ENCODE measurements at places on chromosomes 12 and 14. TPM values are rescaled to one million over a fixed set of nuclear protein-coding genes. Genes with fewer than 3 reads are reported as not detected.

The TOMM20L gene
- total RNA-seq, result not detected

- DNase-seq, result no peak
Measured at GRCh38 chr14:57533214-57533613, 39.6 kb upstream of the CCDC198 start.

DNA sequence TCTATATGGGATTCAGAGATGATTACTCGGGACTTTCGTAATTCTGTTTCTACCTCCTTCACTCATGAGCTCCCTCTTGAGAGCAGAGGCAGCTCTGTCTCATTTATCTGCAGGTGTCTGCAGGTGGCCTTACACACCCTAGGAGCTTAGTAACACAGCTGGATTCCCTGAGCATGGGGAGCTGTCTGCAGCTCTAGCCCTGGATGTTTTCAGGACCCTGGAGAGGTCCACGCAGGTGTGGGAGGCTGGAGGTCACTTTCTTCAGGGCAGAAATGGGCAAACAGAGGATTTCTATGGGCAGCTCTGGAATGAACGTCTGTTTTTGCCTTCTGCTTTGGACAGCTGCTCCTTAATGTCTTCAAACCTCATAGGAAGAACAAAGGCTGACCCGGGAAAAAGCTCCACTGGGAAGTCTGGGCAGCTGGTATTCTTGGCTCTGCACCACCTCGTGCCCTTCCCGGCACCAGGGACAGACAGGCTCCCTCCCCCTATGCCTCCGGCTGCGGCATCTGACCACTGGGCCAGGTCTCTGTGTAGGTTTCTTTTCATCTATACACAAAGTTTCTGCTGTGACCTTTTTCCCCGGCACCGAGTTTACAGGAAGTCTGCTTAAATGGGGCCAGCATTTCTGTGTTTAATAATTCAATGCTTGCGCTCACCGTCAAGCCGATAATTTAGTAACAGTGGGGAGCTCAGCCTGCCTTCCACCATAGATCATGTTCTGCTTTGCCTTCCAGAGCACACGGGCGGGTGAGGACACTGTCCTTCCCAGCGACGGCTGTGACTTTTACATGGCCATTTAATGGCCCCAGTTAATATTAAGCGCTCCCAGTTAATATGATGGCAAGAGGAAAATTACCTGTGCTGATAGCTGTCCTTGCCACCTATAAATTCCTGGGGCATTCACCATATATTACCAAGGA lies 320.2 kb upstream of the SFSWAP start:
- no peak for DNase-seq

DNA sequence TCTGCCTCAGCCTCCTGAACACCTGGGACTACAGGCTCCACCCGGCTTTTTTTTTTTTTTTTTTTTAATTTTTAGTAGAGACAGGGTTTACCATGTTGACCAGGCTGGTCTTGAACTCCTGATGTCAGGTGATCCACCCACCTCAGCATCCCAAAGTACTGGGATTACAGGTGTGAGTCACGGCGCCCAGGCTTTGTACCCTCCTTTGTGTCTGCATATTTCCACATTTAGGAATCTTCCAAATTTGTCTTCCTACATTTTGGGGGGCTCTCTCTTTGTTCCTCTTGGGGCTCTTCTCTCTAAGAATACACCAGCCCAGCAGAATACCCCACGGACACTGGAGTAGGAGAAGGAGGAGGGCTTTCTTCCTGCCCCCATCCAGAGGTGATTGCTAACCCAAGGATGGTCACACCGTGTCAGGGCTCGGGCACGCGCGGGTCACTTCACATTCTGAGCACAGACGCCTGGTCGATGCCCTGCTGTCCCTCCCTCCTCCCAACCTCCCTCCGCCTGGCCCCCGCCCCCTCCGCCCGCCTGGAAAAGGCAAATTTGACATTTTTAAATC lies 2.1 kb upstream of the DNAJC22 start:
- DNase-seq, result no peak

- no peak for DNase-seq
Measured at GRCh38 chr12:109592905-109593272, 19.3 kb downstream of the MVK start.

- no peak for DNase-seq
Measured at GRCh38 chr12:4107911-4108697, 165.5 kb upstream of the CCND2 start.

DNA sequence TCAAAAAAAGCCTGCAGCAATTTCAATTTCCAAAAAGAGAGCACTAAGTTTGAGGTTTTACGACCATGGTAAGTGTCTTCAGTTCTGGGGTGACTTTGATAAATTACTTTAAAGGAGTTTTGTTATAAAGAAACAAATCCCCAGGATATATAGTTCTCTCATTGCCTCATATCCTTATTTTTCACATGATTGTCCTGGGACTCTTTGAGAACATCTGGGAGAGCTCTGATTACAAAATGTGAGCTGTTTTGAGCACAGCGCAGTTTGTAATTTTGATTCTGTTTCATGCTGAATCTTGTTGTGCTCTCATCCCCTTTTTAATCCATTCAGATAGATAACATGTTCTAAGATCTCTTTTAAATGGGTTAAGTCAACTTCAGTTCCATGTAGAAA lies 67.7 kb upstream of the DCN start:
- no peak for DNase-seq

GRCh38 chr12:69321351-69321750 lies 26.8 kb upstream of the LYZ start:
- no peak for DNase-seq

All from kidney epithelial cell (primary cell).